ENCODE measurements at places on chromosomes 7 and 10. TPM values are rescaled to one million over a fixed set of nuclear protein-coding genes. Genes with fewer than 3 reads are reported as not detected.
A peak's percentile ranks its signal among the peaks of the same experiment; 100 is the strongest.

- H3K4me3 ChIP-seq, result peak overlapping the region; percentile 72
- no peaks in the 10 kb centered on the region for H3K36me3 ChIP-seq
- H3K27ac ChIP-seq, result peak overlapping the region; percentile 67
- no peaks in the 10 kb centered on the region for H3K27me3 ChIP-seq
- DNase-seq, result peak; percentile 77
Measured at GRCh38 chr10:91908337-91909116, 759 bp downstream of the FGFBP3 start.

DNA sequence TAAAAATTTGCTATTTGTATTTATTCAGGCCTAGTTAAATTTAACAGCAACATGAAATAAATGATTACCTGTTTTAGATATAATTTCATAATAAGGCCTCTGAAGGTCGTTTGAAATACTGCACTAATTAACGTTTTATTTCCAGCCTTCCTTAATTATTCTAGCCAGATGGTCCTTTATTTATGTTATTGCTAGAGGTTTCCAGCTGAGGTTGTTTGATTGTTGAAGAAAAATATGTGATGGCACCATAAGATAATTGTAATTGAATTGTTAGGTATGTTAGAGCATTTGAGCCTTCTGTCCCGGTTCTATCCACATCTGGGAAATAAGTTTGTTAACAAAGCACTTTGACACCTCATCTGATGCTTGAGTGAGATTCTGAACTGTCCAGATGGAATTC lies 556.1 kb downstream of the ATRNL1 start:
- no peak overlapping the region for H3K4me3 ChIP-seq
- no peaks in the 10 kb centered on the region for H3K36me3 ChIP-seq
- no peaks in the 10 kb centered on the region for H3K27me3 ChIP-seq
- H3K4me1 ChIP-seq, result no peaks in the 10 kb centered on the region

GRCh38 chr10:81127931-81128330 lies 590.2 kb downstream of the SH2D4B start:
- H3K36me3 ChIP-seq, result no peaks in the 10 kb centered on the region
- H3K4me3 ChIP-seq, result no peak overlapping the region
- H3K27me3 ChIP-seq, result no peaks in the 10 kb centered on the region
- H3K4me1 ChIP-seq, result no peaks in the 10 kb centered on the region
- no peak overlapping the region for H3K27ac ChIP-seq

DNA sequence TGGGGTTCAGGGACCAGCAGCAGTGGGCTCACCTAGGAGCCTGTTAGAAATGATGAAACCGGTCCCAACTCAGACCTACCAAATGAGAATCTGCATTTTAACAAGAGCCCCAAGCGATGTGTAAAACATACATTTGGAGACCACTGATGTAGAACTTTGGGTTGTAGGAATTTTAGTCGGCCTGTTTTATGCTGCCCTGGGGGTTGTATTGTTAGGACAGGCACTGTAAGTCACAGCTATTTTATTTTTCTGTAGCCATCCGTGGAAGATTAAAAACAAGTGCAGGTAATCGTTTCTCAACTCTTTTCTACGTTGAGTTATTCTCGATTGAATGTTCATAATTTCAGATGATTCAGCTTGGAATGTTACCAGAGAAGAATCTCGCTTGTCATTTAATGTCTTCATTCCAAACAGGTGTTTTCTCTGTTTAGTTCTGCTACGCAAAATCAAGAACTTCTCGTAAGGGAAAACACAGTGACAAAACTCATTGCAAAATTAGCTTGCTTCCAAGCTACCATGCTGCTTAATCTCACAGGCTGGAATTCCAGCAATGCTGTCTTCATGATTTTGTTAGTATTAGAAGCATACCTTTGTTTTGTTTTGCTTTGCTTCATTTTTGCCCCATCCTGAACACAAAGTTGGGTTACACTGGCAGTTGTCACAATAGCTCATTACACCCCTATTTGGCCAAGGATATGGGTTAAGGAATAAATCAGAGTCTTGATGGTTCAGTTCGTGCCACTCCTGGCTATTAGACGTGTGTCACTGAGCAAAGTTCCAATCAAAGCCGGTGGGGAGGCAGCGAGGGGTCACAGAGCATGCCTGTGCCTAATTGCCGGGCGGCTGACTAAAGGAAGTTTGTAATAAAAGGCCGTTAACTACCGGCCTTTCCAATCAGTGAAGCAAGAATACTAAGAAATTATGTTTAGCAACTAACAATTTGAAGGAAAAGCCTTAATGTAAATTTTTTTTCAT lies 676.9 kb downstream of the GATA3 start:
- no peaks in the 10 kb centered on the region for H3K36me3 ChIP-seq
- DNase-seq, result no peak

DNA sequence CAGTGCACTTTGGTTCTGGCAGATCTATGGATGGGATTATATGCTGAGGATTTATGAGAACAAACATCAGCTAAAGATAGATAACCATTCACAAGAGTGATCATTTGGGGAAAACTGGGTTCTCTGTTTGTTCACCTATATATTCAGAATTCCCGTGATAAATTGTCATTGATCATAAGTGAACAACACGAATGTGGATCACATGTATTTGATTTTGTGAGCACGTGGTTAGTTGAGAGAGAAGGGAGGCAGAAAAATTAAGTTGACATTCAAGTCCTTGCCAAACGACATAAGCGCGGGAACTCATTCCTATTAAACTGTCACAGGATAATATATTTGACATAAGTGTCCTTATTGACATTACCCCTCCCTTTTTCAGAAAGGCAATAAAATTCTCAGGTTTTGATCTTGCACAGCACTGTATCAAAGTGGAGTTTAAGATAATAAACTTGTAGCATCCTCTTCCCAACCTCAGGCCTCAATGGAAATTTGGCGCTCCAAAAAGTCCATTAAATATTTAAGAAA lies 64.9 kb upstream of the MYO3A start:
- no peak overlapping the region for H3K4me3 ChIP-seq
- no peak overlapping the region for H3K27ac ChIP-seq

- DNase-seq, result no peak
- H3K27me3 ChIP-seq, result no peaks in the 10 kb centered on the region
- H3K4me1 ChIP-seq, result no peaks in the 10 kb centered on the region
- no peak overlapping the region for H3K27ac ChIP-seq
Measured at GRCh38 chr10:73577788-73578187, 13.4 kb downstream of the USP54 start.

GRCh38 chr7:44310221-44310848 lies 15.1 kb downstream of the CAMK2B start:
- H3K36me3 ChIP-seq, result no peaks in the 10 kb centered on the region
- peaks cover 4% of the 10 kb centered on the region for H3K4me1 ChIP-seq
- DNase-seq, result no peak
- no peak overlapping the region for H3K27ac ChIP-seq

GRCh38 chr7:37441386-37441760 lies 7.3 kb downstream of the ELMO1 start:
- peak overlapping the region; percentile 4 for H3K4me3 ChIP-seq
- DNase-seq, result no peak
- H3K27ac ChIP-seq, result peak overlapping the region; percentile 33

EPHB6 gene
- total RNA-seq, result 48.4 TPM

SSC4D gene
- not detected for total RNA-seq

GRM8 gene
- total RNA-seq, result not detected

GTF2I gene
- total RNA-seq, result 144 TPM

EXOC4 gene
- 81.2 TPM for total RNA-seq

CXCL12 gene
- not detected for total RNA-seq

R3HCC1L gene
- 30.4 TPM for total RNA-seq

Data from CD4-positive, alpha-beta memory T cell (primary cell).